ENCODE measurements at places on chromosomes 6 and 20.

- DNase-seq, result no peak
Measured at GRCh38 chr6:39929039-39929732, 5.1 kb downstream of the MOCS1 start.

DNA sequence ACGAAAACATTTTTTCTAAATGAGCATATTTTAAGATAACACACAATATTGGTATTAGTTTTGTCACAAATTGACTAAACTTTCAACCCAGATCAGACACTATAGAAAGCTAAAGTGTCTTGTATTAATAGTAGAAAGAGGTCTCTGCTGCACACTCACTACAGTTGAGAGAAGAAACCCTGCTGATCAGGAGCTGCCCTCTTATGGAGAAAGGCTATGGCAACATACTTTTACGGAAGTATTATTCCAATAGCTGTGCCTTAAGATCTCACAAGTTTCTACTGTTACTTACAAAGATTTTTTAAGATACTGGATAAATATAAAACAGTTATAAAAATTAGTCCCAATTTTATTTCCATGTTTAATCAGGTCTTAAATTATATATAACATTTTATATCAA is 155.7 kb downstream of the RIMS1 start:
- DNase-seq, result no peak

GRCh38 chr6:28940294-28940857 is 16.6 kb upstream of the TRIM27 start:
- peak; percentile 34 for DNase-seq

GRCh38 chr6:75747152-75747992 is 1.7 kb upstream of the MYO6 start:
- no peak for DNase-seq

DNA sequence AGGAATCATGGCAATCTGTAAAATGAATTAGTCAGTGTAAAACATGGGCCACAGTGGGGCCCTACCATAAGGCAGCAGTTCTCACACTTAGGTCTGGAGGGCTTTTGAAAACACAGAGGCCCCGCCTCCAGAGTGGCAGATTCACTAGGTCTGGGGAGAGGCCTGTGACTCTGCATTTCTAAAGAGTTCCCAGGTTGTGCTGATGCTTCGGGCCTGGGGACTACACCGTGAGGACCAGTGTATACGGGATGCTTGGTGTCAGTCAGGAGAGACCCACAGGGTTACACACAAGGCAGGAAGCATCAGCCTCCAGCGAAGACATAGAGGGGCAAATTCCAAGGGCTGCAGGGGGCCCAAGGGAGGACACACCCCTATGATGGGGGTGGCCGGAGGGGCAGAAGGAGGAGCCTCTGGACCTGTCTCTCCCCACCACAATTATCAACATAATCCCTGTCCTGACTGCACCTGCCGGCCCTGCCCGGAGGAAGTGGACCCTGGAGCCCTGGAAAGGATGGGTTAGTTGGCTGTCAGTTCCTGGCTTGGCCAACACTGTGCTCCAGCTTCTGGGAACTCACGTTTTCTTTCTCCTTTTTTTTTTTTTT is 46.7 kb downstream of the FGD2 start:
- no peak for DNase-seq

DNA sequence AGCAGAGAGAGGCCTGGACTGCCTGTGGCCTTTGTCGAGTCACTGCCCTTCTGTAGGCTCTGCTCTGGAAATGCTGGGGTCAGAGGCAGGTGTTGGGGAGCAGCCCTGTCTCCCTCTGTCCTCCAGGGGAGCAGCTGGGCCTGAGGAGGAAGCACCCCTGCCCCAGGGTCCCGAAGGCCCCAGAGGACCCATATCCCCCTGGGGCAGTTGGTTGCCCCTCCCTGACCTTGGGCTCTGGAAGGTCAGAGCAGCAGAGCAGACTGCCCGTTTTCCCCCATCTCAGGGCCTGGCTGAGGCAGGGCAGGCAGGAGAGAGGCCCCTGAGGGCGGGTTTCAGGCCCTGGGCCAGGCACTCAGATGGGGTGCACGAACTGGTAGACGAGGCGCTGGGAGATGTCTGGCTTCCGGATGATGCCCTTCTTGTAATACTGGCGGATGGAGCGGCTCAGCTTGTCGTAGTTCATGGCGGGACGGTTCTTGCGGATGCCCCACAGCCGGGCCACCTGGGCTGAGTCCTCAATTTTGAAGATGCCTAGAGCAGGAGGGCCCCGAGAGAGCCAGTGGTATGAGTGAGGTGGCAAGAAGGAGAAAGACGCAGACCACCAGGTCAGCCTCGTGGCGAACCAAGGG is 18.1 kb downstream of the SPDEF start:
- DNase-seq, result no peak

- peak; percentile 59 for DNase-seq
Measured at GRCh38 chr20:63653041-63653973, at the start of gene STMN3. TSS of gene STMN3 (minus strand) at chr20:63653424. CDS start at chr20:63653345, 79 bp downstream.

GRCh38 chr6:82681119-82681714 is 317.6 kb downstream of the TPBG start:
- no peak for DNase-seq

- no peak for DNase-seq
Measured at GRCh38 chr6:28758046-28758817, 165.6 kb downstream of the TRIM27 start.

DNA sequence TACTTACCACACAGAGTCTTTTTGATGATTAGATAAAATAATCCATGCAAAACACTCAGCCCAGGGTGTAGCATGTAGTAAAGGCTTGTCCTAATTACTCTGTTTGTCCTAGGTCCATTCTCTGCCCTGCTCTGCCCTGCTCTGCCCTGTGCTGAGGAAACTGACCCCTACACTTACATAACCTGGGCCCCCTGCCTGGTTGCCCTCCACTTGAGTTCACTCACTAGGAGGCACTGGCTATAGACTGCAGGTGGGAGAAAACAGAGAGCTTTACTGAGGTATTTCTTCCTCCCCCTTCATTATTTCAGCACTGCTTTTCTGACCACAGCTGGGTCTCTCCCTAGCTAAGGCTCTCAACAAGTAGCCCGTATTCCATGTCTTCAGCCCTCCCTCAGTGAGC is 70.9 kb upstream of the TBX18 start:
- no peak for DNase-seq

GRCh38 chr20:64065062-64065973 is 2.3 kb downstream of the TCEA2 start:
- DNase-seq, result no peak

DNA sequence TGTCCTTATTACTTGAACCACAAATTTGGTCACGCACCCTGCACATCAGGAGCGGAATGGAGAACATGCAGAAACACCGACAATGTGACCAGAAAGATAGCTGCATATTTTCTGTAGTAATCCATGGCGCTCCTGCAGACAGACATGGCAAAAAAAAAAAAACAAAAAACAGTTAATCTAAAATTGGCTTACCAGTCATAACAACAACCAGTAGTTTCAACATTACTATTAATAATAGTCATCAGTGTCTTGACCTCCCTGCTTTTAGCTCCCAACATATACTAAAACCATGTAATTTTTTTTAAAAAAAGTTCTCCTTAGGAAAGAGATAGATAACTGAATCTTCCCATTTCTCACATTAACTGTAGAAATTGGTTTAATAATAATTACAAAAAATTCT is 6.8 kb downstream of the CGA start:
- no peak for DNase-seq

DNA sequence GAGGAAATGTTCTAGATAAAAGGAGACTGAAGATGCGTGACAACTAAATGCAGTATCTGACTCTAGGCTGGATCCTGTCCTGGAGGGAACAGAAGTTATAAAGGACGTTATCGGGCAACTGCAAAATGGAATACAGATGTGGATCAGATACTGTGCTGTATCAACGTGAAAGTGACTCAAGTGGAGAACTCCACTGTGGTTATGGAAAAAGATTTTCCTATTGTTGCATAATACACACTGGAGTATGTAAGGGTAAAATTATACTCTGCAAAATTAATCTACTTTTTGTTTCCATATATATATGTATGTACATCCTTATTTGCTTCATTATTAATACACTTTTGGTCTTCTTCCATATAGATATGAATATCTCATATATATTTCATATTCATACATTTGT is 654.0 kb downstream of the QKI start:
- no peak for DNase-seq

- no peak for DNase-seq
Measured at GRCh38 chr20:58669287-58670006, 18.4 kb downstream of the STX16 start.

GRCh38 chr6:10429638-10430427 is 15.0 kb upstream of the TFAP2A start:
- DNase-seq, result no peak

- DNase-seq, result no peak
Measured at GRCh38 chr6:26412228-26412627, 10.2 kb downstream of the BTN3A1 start.

DNA sequence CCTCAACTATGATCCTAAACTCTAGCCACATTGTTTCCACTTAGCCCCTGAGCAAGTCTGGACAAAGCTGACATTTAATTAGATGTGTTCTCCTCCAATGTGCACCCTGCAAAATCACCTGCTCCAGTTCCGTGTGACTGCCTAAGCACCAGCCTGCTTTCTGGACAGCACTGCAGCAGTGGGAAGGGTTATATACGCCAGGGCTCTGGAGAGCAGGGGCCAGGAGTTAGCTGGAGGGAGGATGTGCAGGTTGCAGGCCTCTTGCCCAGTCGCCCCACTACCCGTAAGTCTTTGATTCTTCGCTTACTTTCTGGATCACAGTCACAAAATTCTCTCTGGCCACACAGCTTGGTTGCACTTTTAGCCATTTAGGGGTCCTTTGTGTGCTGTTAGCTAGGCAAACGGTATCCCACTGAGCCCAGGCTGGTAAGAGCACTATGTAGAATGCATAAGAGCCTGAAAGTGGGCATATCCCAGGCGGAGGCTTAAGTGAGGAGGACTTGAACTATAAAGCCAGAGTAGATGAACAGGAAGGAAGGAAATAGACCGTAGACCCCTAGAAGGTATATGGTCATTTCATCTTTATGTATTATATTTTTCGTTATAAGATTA is 10.7 kb upstream of the PLEKHG1 start:
- no peak for DNase-seq

- no peak for DNase-seq
Measured at GRCh38 chr6:73727114-73727513, 31.1 kb downstream of the CD109 start.

DNA sequence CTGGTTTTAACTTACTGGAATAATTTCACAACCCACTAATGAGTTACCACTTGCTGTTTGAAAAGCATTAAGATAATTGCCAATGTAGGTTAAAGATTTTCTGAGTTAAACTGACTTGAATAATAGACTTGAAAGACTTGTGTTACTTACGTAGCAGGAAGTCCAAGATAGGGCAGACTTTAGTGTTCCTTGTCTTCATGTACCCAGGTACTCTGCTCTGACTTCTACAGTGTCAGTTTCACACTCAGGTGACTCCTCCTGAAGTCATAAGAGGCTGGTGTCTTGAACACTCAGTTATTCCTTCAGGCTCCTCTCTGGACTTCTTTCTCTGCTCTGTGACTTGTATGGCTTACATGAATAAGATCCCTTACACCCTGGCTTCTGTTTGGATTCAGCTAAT is 76.3 kb upstream of the SGK1 start:
- DNase-seq, result no peak

DNA sequence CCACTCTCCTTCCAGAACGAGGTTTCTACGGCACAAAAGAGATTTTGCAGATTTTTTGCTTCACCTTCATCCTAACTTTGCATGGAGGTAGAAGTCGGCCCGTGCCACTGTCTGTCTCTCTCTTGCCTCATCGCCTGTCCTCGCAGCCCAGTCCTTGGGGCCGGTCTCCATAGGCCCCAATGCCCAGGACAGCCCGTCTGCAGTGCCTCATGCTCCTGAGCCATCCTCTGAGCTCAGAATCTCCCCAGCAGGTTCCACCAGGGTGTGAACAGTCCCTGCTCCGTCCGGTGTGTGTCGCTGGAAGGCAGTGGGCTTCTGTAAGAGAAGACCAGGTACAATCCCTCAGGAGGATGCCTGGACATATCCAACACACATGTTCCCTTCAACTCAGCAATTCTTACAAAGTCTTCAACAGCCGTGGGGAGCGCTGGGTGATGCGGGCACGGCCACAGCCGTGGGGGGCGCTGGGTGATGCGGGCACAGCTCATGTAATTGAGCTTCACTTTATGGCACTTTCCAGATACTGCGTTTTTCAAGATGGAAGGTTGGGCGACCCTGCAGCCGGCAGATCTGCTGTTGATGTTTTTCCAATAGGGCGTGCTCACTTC is 231.9 kb downstream of the DLL1 start:
- no peak for DNase-seq

DNA sequence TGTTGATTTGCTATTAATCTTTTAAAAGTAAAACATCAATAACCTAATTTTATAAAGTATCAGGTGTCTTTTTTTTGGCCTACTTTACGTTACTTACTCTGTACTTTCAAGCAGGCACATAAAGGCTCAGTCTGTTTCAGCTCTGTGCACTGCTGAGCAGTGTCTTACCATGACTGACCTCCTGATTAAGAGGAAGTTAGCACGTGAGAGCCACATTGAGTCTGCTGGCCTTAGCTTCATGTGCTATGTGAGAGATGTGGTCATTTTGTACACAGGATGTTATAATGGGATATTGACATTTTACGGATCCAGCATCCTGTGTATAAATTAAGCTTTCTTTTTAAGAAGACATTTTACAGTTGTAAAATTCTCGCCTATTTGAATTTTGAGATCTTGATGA is 31.9 kb downstream of the ARID1B start:
- no peak for DNase-seq

- no peak for DNase-seq
Measured at GRCh38 chr6:90860822-90861601, 274.1 kb upstream of the MAP3K7 start.

DNA sequence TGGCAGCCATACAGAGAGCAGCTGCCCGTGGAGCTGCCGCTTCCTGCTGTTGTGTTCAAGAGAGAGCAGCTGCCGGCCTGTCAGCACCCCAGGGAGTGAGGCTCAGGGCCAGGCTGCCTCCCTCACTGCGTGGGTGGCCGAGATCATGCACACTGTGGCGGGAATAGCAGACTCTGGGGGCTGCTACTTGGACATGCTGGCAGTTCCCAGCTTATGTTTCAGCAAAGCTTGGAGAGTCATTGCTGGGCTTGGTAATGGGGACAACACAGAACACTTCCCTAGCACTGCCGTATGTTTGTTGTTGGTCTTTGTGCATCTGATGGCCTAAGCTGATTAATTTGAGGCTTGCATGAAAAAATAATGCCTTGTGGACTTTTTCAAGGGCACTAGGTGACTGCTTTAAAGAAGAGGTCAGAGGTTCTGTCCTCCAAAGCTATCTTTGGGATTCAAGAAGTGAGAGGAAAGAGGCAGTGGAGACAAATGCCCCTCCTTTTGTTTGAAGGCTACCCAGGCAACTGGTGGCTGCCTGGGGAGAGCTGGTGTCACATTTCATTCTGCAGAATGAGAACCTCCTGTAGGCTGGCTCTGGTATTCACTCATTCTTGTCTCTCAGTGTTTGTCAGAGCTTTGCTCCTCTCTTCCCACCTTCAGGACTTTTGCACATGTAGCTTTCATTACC is 18.8 kb downstream of the MRAP2 start:
- DNase-seq, result no peak

- DNase-seq, result no peak
Measured at GRCh38 chr6:42787063-42787472, 5.2 kb downstream of the BICRAL start.

GRCh38 chr6:65545920-65546319 is 161.1 kb downstream of the EYS start:
- DNase-seq, result no peak

Measured in stimulated activated CD8-positive, alpha-beta memory T cell treated with anti-CD3 and anti-CD28 coated beads, Interleukin-7, amount 100 ng/mL, for 48 hours (primary cell).